ENCODE measurements at places on chromosomes 13 and 19.

DNA sequence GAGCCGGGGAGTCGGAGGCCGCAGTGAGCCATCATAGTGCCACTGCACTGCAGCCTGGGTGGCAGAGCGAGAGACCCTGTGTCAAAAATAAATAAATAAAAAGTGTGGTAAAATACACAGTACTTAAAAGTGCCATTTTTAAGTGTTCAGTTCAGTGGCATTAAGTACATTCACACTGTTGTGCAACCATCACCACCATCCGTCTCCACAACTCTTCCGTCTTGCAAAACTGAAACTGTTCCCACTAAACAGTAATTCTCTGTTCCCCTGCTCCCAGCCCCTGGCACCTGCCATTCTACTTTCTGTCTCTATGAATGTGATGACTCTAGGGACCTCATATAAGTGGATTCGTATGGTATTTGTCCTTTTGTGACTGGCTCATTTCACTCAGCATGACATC is 13.3 kb downstream of the SLC25A42 start:
- no peak for DNase-seq

DNA sequence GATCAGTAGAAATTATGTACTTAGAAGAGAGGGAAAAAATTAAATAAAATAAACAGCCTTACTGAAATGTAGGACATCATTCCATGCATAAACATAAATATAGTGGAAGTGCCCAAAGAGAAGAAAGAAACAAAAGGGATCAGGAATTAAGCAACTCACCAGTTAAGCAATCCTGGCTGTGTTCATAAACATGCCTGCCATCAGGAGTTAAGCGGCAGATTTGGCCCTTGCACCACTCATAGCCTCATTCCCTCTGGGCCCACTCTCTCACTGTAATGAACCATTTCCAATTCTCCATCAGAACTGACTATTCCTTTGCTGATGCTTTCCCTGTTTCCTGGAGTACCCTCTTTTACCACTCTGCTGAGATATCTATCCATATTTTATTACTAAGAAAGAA is 281.4 kb downstream of the LHFPL6 start:
- no peak for DNase-seq

DNA sequence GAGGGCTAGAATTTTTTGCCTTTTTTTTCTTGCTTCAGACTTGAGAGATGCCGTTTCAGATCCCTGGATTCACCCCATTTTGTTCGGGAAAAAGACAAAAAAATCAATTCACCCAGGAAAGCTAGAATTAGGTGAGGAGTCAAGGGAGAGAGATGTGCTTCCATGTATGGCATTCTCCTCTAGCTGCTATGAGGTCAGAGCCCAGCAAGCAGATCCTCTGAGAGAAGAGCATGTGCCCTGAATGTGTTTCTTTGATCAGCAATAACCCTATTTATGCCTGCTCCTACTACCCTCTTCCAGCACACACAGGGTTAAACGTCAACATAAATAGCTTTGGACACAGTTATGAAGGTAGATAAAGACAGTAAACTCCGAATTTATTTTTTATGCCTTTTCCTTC is 53.6 kb downstream of the NDFIP2 start:
- no peak for DNase-seq

- DNase-seq, result no peak
Observed at GRCh38 chr13:113832631-113833030, 31.2 kb downstream of the GAS6 start.

GRCh38 chr13:80454245-80454644 is 113.3 kb upstream of the SPRY2 start:
- DNase-seq, result no peak

- DNase-seq, result no peak
Observed at GRCh38 chr19:4939466-4939865, 29.4 kb upstream of the KDM4B start.

GRCh38 chr13:94704377-94705080 is 7.8 kb downstream of the SOX21 start:
- DNase-seq, result no peak

DNA sequence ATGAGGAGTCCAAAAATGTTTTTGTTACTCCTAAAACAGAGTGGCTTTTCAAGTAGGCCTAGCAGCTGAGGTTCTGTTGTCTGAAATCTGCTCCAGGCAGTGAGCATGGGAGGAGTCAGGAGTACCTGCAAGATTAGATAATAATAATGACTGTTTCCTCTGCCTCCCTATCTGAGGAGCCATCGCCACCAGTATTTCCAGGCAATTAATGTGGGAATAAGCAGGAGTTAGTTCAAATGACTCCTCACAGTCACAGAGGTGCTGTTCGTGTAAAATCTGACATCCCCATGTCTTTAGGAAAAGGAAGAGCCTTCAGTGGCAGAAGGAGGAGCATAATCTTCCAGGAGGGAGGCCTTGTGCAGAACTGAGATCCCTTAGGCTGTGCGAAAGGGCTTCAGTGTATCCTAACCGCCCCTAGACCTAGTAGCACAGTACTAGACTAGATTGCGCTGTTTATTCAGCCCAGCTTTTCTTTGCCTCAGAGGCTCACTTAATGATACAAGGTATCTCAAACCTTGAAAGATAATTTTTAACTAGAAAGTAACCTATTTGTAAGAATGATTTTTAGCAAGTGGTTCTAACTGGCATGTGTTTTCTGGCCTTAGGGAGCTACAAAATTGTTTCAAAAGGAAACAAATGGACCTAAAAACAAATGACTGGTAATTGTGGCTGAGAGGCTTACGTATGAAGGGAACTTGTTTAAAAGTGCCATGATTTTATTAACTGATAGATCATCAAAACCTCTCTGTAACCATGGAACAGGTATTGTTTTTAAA is 49.0 kb downstream of the FREM2 start:
- no peak for DNase-seq

DNA sequence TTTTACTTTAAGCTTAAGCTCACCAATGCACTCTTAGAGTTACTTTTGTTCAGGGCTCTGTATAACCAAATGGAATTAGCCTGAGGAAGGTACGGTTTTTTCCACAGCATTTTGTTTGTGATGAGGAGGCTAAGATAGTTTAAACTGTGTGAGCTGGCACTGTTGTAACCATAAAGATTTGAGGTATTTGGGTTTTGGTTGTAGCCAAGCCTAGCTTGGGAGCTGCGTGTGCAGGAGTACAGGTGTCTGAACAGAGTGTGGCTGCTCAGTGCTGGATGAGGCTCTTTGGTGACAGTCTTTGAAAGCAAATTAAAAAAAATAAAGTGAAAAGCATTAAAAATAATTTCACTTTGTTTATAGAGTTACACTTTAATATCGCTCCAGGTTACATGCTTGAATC is 56.0 kb downstream of the ARHGEF7 start:
- DNase-seq, result no peak

- DNase-seq, result no peak
Observed at GRCh38 chr19:42199440-42200115, 17.9 kb downstream of the DEDD2 start.

GRCh38 chr13:47896546-47896945 is 104.5 kb downstream of the SUCLA2 start:
- DNase-seq, result no peak

All from omental fat pad (tissue), 4 donors.